ENCODE measurements at places on chromosomes 1 and 21.

- DNase-seq: peak; percentile 64
These were observed 3.6 kb downstream of the BTG2 start for GRCh38 chr1:203308923-203309331.

GRCh38 chr1:13832100-13832499 is 132.1 kb downstream of the PRDM2 start:
- DNase-seq: no peak

- DNase-seq: no peak
These were observed 14.0 kb downstream of the OVAAL start for GRCh38 chr1:180572760-180573159.

- no peak for DNase-seq
These were observed 17.0 kb upstream of the HSD3B2 start for GRCh38 chr1:119397986-119398385.

DNA sequence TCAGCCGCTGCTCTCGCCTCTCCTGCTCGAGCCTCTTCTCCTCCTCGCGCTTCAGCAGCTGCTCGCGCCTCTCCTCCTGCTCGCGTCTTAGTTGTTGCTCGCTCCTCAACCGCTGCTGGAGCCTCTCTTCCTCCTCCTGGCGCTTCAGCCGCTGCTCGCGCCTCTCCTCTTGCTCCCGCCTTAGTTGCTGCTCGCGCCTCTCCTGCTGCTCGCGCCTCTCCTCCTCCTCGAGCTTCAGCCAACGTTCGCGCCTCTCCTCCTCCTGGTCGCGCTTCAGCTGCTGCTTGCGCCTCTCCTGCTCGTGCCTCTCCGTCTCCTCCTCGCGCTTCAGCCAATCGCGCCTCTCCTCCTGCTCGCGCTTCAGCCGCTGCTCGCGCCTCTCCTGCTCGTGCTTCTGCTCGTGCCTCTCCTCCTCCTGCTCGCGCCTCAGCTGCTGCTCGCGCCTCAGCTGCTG is 3.7 kb downstream of the TCHH start:
- DNase-seq: peak; percentile 4

DNA sequence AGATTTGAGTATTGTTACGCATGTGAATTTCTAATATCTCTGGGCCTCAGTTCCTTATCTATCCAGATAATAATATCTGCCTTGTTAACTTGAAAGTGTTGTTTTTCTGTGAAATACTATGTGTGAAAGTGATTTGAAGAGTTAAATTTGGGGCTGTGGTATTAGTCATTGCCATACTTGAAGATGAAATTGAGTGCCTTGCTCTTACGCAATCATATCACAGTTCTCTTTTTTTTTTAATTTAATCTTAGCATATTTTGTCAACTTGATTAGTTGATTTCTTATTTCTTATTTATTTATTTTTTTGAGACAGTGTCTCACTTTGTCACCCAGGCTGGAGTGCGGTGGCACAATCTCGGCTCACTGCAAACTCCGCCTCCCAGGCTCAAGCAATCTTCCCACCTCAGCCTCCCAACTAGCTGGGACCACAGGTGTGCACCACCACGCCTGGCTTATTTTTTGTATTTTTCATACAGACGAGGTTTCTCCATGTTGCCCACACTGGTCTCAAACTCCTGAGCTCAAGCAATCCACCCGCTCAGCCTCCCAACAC is 31.0 kb downstream of the AGO4 start:
- DNase-seq: no peak

- DNase-seq: no peak
These were observed 26.6 kb downstream of the CRYAA start for GRCh38 chr21:43195121-43196021.

DNA sequence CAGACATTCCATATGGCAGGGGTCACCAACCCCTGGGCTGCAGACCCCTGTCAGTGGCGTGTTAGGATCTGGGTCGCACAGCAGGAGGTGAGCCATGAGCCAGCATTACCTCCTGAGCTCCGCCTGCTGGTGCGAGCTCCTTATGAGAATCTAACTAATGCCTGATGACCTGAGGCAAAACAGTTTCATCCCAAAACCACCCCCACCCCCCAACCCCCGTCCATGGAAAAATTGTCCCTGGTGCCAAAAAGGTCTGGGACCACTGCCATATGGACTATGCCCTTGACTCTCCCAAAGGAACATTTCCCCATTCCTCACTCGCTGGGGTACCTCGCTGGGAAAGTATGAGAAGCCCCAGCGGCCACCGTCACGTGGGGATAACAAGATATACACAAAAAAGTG is 6.4 kb upstream of the CPT2 start:
- DNase-seq: no peak

GRCh38 chr1:38997034-38997900 is 6.2 kb downstream of the AKIRIN1 start:
- peak; percentile 39 for DNase-seq

- DNase-seq: no peak
These were observed 2.0 kb downstream of the MEF2D start for GRCh38 chr1:156498432-156499193.

- no peak for DNase-seq
These were observed 22.4 kb downstream of the ASH1L start for GRCh38 chr1:155540000-155540874.

Measured in CD4-positive, alpha-beta T cell treated with Interleukin-12 subunit alpha and Interleukin-12 subunit beta, for 1 hour (primary cell).